Activated CD8-positive, alpha-beta memory T cell treated with anti-CD3 and anti-CD28 coated beads, Interleukin-2, amount 10 ng/mL, durations not matched to agents 7 days and 5 days (primary cell): ENCODE measurements at places on chromosomes 12 and 14. TPM values are rescaled to one million over a fixed set of nuclear protein-coding genes. Genes with fewer than 3 reads are reported as not detected.

DNA sequence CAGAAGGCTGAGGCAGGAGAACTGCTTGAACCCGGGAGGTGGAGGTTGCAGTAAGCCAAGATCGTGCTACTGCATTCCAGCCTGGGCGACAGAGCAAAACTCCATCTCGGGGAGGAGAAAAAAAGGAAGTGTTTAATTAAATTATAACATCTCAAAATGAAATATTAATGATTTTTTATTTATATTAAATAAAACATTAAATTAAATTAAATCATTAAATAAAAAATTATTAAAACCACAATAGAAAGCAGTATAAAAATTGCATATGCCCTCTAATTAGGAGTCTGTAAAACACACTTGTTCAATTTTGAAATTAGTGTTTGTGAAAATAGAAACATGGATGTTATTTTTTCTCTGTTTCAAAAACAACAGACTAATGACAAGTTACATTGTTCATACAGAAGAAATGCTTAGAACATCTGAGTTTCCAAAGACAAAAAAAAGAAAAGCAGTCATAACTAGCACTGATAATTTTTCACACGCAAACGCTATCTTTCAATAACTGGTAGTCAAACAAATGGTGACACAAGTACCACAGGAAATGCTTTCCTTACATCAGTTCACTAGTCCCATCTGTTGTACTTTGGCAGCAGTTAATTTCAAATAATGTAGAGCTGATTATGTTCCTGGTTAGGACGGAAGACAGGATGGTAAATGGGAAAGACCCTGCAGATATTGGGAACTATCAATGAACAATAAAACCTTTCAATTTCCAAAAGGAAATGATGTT lies 54.9 kb downstream of the HECTD4 start:
- H3K4me1 ChIP-seq = peaks cover 5% of the 10 kb centered on the region
- H3K4me3 ChIP-seq = no peak overlapping the region
- DNase-seq = no peak
- no peaks in the 10 kb centered on the region for H3K36me3 ChIP-seq
- H3K27ac ChIP-seq = no peak overlapping the region
- no peaks in the 10 kb centered on the region for H3K27me3 ChIP-seq

GRCh38 chr12:67928621-67929383 lies 60.4 kb upstream of the IFNG-AS1 start:
- H3K27me3 ChIP-seq = no peaks in the 10 kb centered on the region
- H3K27ac ChIP-seq = no peak overlapping the region
- no peak for DNase-seq
- H3K4me3 ChIP-seq = no peak overlapping the region

SIX6 gene
- total RNA-seq = not detected

MAPKAPK5 gene
- 49.6 TPM for total RNA-seq

- H3K27ac ChIP-seq = no peak overlapping the region
- H3K4me3 ChIP-seq = no peak overlapping the region
- H3K36me3 ChIP-seq = peaks cover 33% of the 10 kb centered on the region
- no peaks in the 10 kb centered on the region for H3K27me3 ChIP-seq
These were observed 4.3 kb downstream of the PUS1 start for GRCh38 chr12:131933387-131933786.

DNA sequence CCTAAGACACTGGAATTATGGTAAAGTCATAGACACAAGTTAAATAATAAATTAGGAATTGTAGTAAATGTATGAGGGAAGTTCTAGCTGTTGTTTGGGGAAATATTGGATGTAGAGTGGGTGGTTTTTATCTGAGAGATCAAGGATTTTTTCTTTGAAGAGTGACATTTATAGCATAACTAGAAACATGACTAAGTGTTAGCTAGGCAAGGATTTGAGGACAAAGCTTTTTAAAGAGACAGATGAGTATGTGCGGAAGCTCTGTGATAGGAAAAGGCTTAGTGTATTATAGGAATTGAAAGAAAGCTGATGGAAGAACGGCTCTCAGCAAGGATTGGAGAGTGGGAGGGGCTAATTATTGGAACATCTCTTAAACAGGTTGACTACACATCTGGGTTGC lies 24.5 kb downstream of the PDZRN4 start:
- no peaks in the 10 kb centered on the region for H3K27me3 ChIP-seq
- no peak for DNase-seq
- no peaks in the 10 kb centered on the region for H3K36me3 ChIP-seq
- H3K27ac ChIP-seq = no peak overlapping the region
- H3K4me3 ChIP-seq = no peak overlapping the region
- no peaks in the 10 kb centered on the region for H3K4me1 ChIP-seq
